ENCODE measurements at places on chromosomes 4 and X. TPM values are rescaled to one million over a fixed set of nuclear protein-coding genes. Genes with fewer than 3 reads are reported as not detected.

DNA sequence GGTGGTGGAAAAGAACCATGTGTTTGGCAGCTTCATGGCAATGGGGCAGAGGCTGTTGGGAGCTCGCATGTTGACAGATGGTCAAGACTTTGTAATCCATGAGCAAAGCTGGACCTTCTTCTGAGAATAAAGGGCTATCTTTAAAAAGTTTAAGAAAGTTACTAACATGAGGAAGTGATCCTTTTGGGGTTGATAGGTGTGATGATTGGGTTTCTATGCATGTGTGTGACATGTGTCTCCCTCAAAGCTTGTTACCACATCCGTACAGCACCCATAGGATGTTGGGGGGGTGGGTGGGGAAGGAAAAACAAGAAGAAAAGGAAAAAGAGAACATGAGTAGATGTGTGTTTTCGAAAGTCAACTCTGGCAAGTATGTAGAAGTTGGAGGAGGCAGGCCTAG, 123.0 kb upstream of the TLR3 start:
- no peaks in the 10 kb centered on the region for H3K36me3 ChIP-seq
- H3K27ac ChIP-seq = no peak overlapping the region
- no peak overlapping the region for H3K4me3 ChIP-seq
- no peak for DNase-seq
- H3K4me1 ChIP-seq = no peaks in the 10 kb centered on the region

DNA sequence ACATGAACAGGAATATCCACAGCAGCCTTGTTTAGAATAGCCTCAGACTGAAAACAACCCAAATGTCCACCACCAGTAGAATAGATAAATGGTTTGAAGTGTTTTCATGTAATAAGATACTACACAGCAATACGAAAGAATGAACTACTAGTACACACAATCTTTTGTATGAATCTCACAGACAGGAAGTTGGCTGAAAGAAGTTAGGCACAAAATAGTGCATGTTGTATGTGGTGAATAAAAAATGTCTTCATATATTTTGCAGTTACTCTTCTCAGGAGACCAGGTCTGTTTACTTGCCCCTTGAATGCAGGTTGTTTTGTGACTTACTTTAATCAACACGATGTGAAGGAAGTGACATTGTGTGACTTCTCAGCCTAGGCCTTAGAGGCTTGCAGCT, 75.9 kb upstream of the LEF1 start:
- no peaks in the 10 kb centered on the region for H3K36me3 ChIP-seq
- H3K4me1 ChIP-seq = no peaks in the 10 kb centered on the region
- DNase-seq = no peak
- no peaks in the 10 kb centered on the region for H3K27me3 ChIP-seq
- H3K4me3 ChIP-seq = no peak overlapping the region

GRCh38 chr4:74578329-74578728, 133.4 kb downstream of the AREG start:
- no peaks in the 10 kb centered on the region for H3K4me1 ChIP-seq
- no peak for DNase-seq
- H3K27ac ChIP-seq = no peak overlapping the region
- no peak overlapping the region for H3K4me3 ChIP-seq
- no peaks in the 10 kb centered on the region for H3K36me3 ChIP-seq

- no peak overlapping the region for H3K4me3 ChIP-seq
- no peaks in the 10 kb centered on the region for H3K4me1 ChIP-seq
- no peaks in the 10 kb centered on the region for H3K27me3 ChIP-seq
- H3K36me3 ChIP-seq = no peaks in the 10 kb centered on the region
- no peak overlapping the region for H3K27ac ChIP-seq
These were observed 27.5 kb downstream of the PCYT1B start for GRCh38 chrX:24619647-24620046.

GRCh38 chrX:3204606-3205005, 141.8 kb downstream of the MXRA5 start:
- H3K36me3 ChIP-seq = no peaks in the 10 kb centered on the region
- H3K27ac ChIP-seq = no peak overlapping the region
- no peaks in the 10 kb centered on the region for H3K4me1 ChIP-seq
- no peak overlapping the region for H3K4me3 ChIP-seq

- H3K36me3 ChIP-seq = no peaks in the 10 kb centered on the region
- H3K27me3 ChIP-seq = no peaks in the 10 kb centered on the region
- no peak for DNase-seq
- no peak overlapping the region for H3K4me3 ChIP-seq
- no peak overlapping the region for H3K27ac ChIP-seq
These were observed 431.2 kb downstream of the GPM6A start for GRCh38 chr4:175380841-175381240.

- H3K36me3 ChIP-seq = no peaks in the 10 kb centered on the region
- no peak overlapping the region for H3K4me3 ChIP-seq
- H3K27ac ChIP-seq = no peak overlapping the region
- H3K4me1 ChIP-seq = no peaks in the 10 kb centered on the region
These were observed 16.2 kb downstream of the NELFA start for GRCh38 chr4:1992468-1993168.

- no peak overlapping the region for H3K27ac ChIP-seq
- peak; percentile 15 for DNase-seq
- H3K4me3 ChIP-seq = no peak overlapping the region
- H3K36me3 ChIP-seq = no peaks in the 10 kb centered on the region
- no peaks in the 10 kb centered on the region for H3K4me1 ChIP-seq
- no peaks in the 10 kb centered on the region for H3K27me3 ChIP-seq
These were observed 43.0 kb upstream of the HMX1 start for GRCh38 chr4:8914461-8915171.

- H3K4me3 ChIP-seq = no peak overlapping the region
- no peaks in the 10 kb centered on the region for H3K27me3 ChIP-seq
- no peaks in the 10 kb centered on the region for H3K36me3 ChIP-seq
- no peak for DNase-seq
These were observed 151.0 kb downstream of the TMEM164 start for GRCh38 chrX:110153896-110154295.

DNA sequence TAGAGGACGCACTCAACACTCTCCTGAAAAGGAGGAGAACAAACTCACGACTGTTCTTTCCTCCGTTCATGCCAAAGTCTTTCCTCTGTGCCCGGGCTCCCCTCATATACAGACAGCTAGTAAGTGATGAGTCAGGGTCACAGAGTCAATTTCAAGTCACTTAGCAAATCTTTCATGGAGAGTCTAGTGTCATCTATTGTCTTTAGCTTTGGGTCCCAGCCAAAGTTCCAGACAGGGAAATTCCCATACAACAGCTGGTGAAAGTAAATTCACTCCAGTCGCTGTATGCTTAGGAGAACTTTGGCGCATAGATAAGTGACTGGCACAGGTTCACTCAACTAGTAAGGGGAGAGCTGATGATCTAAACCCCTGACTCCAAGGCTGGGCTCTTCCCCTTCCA, 226.5 kb downstream of the MID1 start:
- no peak overlapping the region for H3K27ac ChIP-seq
- no peak for DNase-seq
- H3K36me3 ChIP-seq = no peaks in the 10 kb centered on the region
- H3K4me3 ChIP-seq = no peak overlapping the region
- H3K4me1 ChIP-seq = no peaks in the 10 kb centered on the region
- no peaks in the 10 kb centered on the region for H3K27me3 ChIP-seq

GRCh38 chrX:137101273-137101990, 67.6 kb upstream of the GPR101 start:
- H3K27me3 ChIP-seq = no peaks in the 10 kb centered on the region
- H3K36me3 ChIP-seq = no peaks in the 10 kb centered on the region
- no peak overlapping the region for H3K27ac ChIP-seq
- no peak for DNase-seq
- no peaks in the 10 kb centered on the region for H3K4me1 ChIP-seq

DNA sequence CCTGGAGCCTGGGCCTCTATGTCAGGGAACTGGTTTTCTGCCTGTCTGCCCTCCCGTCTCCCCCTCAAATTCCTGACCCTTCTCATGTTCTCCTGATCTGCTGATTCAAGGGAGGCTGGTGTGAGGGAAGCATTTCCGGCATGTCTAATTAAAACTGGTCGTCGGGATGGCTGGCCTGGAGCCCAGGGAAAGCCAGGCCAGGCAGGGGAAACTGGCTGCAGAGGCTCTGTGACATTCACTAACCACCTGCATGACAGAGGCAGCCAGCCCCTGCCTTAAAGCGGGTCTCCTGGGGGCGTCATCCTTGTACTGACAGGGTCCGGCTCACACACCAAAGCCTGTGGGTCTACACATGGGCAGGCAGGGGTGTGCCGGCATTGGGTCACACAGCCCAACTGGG, 35.2 kb downstream of the ABLIM2 start:
- no peak for DNase-seq
- no peak overlapping the region for H3K27ac ChIP-seq

DNA sequence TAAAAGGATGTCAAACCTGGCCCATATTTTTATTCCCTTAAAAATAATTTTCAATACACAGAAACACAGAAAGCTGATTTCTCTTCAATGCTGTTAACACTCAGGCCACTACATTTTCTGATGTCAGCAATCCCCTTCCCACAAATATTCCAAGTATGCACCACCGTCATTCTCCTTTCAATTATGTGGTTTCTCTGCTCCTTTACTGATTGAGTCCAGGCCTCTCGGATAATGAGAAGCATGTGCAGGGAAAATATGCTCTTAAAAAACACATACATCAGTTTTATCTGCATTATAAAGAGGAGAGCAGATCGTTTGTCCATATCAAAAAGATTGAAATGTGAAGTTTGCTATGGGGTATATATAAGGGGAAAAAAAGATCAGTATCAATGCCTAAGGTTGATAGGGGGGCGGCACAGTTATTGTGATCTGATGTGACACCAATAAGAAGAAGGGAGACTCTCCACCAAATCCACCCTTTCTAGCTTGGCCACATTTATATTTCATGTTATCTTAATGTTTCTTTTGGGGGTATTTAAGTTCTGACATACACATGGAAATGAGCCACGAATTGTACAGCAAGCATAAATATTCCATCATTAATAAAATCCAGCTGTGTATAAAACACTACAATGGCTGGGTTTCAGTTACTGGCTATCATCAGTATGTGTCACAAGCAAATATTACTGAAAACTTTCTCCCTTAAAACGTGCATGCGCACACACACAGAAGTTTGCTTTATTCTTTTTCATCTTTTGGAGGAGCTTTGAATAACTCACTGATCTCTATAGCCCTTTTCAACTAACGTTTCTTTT, 6.4 kb downstream of the AMOT start:
- no peak overlapping the region for H3K4me3 ChIP-seq
- no peak for DNase-seq
- H3K27me3 ChIP-seq = no peaks in the 10 kb centered on the region
- no peak overlapping the region for H3K27ac ChIP-seq
- H3K36me3 ChIP-seq = no peaks in the 10 kb centered on the region

DNA sequence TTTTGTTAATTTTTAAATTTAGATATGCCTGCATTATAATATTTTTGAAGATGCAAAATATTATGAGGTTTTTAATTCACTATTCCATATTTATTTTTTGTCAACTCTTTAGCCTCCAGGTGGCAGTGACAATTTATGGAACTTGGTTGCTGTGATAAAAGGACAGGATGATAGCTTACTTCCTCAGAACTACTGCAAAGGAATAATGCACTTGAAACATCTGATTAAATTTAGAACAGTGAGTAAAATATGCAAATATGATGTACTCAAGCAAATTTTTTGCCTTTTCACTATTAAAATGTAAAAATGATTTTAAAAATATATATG, 45.1 kb downstream of the SPATA4 start:
- no peak overlapping the region for H3K4me3 ChIP-seq
- H3K4me1 ChIP-seq = no peaks in the 10 kb centered on the region
- H3K27me3 ChIP-seq = no peaks in the 10 kb centered on the region
- DNase-seq = no peak
- H3K36me3 ChIP-seq = no peaks in the 10 kb centered on the region
- no peak overlapping the region for H3K27ac ChIP-seq

GRCh38 chrX:108456971-108457477, 17.4 kb downstream of the COL4A5 start:
- H3K4me1 ChIP-seq = no peaks in the 10 kb centered on the region
- H3K4me3 ChIP-seq = no peak overlapping the region
- H3K27ac ChIP-seq = no peak overlapping the region
- no peak for DNase-seq

- no peak for DNase-seq
- H3K36me3 ChIP-seq = no peaks in the 10 kb centered on the region
- no peak within 1 kb of the TSS for H3K4me3 ChIP-seq
- H3K27me3 ChIP-seq = peaks cover 6% of the 10 kb centered on the region
- H3K4me1 ChIP-seq = no peaks in the 10 kb centered on the region
- H3K27ac ChIP-seq = no peak within 1 kb of the TSS
These were observed at the start of gene PNMA3 for GRCh38 chrX:153055871-153056749. TSS of gene PNMA3 (plus strand) at chrX:153056470. CDS start at chrX:153057056, 586 bp downstream.

GRCh38 chr4:154732669-154733068, 11.1 kb upstream of the LRAT start:
- no peak overlapping the region for H3K27ac ChIP-seq
- no peak overlapping the region for H3K4me3 ChIP-seq
- H3K4me1 ChIP-seq = no peaks in the 10 kb centered on the region

GRCh38 chr4:40681600-40681999, 51.9 kb upstream of the RBM47 start:
- H3K27ac ChIP-seq = no peak overlapping the region
- H3K36me3 ChIP-seq = no peaks in the 10 kb centered on the region
- no peaks in the 10 kb centered on the region for H3K27me3 ChIP-seq
- DNase-seq = no peak
- no peaks in the 10 kb centered on the region for H3K4me1 ChIP-seq
- H3K4me3 ChIP-seq = no peak overlapping the region

GRCh38 chrX:131802836-131803626, 220.1 kb upstream of the STK26 start:
- DNase-seq = no peak
- H3K36me3 ChIP-seq = no peaks in the 10 kb centered on the region
- peaks cover 2% of the 10 kb centered on the region for H3K4me1 ChIP-seq
- H3K27ac ChIP-seq = no peak overlapping the region
- peaks cover 10% of the 10 kb centered on the region for H3K27me3 ChIP-seq
- H3K4me3 ChIP-seq = peak overlapping the region; percentile 6

DNA sequence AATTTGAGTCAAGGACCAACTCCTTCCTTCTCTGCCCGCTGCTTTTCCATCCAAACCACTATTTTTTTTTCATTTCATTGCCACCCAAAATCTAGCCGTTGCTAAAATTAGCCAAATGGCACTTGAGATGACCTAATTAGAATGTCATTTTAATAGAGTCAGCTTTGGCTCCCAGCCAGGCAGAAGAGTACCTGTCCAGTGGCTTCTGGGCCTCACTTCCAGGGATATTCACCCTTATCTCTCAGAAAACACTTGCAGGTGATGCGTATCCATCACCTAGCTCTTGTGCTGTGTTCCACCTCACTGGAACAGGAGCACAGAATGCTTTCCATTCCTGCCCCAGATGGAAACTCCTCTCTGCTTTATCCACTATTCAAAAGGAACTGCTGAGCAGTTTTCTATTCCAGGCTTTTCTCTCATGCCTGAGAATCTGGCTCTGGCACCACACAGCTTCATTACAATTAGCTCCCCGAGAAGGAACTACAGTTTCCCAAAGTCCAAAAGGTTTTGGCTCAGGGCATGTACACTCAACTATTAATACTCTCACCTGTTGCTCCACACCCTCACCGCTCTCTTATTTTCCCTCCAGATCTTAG, 18.5 kb downstream of the MAGEA9B start:
- no peaks in the 10 kb centered on the region for H3K27me3 ChIP-seq
- no peaks in the 10 kb centered on the region for H3K36me3 ChIP-seq
- no peak for DNase-seq
- no peak overlapping the region for H3K27ac ChIP-seq
- H3K4me3 ChIP-seq = no peak overlapping the region

- no peak overlapping the region for H3K27ac ChIP-seq
- no peaks in the 10 kb centered on the region for H3K36me3 ChIP-seq
- no peaks in the 10 kb centered on the region for H3K4me1 ChIP-seq
- H3K4me3 ChIP-seq = no peak overlapping the region
- no peaks in the 10 kb centered on the region for H3K27me3 ChIP-seq
- DNase-seq = no peak
These were observed 281.2 kb downstream of the QDPR start for GRCh38 chr4:17230727-17231126.

SPANXC gene
- total RNA-seq = not detected

IGSF1 gene
- not detected for total RNA-seq

PAGE5 gene
- not detected for total RNA-seq

KCNIP4 gene
- not detected for total RNA-seq

TAF1 gene
- 26.2 TPM for total RNA-seq

UGT2B10 gene
- total RNA-seq = not detected

ANOS1 gene
- 38.0 TPM for total RNA-seq
